ENCODE measurements at places on chromosomes 16 and 17.
A peak's percentile ranks its signal among the peaks of the same experiment; 100 is the strongest.

DNA sequence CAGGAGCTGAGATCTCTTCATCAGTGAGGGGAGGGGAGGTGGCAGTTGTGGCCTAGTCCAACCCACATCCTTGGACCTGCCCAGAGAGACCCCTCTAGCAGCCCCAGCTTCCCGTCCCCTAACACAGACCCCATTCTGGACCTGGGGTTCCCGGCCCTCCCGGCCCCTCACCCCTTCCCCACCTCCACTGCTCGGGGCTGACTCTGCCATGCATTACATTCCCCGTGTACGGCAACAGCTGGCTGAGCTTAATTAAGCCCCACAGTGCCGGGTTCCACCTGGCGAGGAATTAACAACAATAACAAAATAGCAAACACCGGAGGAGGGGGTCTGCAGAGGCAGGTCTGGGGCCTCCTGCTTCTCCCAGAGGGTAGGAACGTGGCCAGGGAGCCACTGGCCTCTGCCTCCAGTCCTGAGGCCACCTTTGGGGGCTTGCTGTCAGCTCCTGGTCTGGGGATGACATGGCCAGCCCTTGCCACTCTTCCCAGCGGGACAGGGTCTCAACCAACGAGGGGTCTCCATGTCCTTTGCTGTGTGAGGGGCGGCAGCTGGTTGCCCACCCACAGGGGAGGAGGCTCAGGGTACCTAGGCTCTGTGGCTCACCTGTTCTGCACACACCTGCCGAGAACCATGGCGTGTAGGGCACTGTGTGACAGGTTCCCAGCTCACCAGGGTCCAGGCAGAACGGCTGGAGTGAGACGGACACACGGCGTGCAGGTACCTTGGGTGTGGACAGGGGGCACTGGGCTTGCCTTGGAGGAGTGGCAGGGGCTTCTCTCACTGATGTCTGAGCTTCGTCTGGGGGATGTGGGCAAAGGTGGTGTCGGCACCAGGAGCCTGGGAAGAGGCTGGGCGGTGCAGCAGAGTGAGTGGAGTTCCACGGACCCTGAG lies 46.9 kb upstream of the CBFA2T3 start:
- no peak overlapping the region for H3K27ac ChIP-seq
- H3K4me1 ChIP-seq: peaks cover 5% of the 10 kb centered on the region

GRCh38 chr16:1224558-1224957 lies 510 bp downstream of the TPSG1 start:
- H3K27ac ChIP-seq: no peak overlapping the region
- no peak for DNase-seq
- H3K36me3 ChIP-seq: peaks cover 4% of the 10 kb centered on the region

DNA sequence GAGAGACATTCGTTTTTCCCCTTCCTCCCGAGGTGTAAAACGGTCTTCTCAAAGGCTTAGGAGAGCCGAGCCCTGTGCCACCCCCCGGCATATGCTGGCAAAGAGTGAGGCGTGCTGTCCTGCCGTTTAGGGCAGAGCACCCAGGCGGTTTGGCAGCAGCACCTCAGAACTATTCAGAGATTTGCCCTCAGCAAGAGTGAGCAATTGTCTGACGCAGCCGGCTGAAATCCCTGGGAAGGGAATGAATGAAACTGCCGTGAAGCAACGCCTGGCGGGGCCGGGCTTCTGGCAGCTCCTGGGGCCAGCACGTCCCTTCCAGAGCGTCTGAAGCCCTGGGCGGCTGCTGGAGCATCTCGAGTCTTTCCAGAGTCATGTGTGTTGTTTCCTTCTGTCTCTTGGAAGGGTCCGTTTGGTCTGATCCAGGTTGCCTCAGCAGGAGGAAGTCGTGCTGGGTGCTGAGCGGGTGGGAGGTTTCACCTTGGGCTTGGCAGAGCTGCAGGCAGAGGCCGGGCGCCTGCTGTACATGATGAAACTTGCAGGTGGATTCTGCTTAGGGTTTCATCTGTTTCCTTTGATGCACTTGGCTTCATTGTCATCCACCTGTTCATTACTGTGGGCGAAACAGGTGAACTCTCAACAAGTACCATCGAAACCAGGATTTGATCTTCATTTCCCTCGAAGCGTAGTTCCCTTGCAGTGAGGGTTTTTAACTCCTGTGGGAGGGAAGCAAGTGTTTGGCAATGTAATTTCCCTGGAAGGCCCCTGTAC lies 35.4 kb downstream of the TBCD start:
- H3K36me3 ChIP-seq: peaks cover 78% of the 10 kb centered on the region
- no peaks in the 10 kb centered on the region for H3K27me3 ChIP-seq
- no peaks in the 10 kb centered on the region for H3K4me1 ChIP-seq
- no peak overlapping the region for H3K4me3 ChIP-seq

GRCh38 chr16:19116711-19117449 lies 3.1 kb downstream of the ITPRIPL2 start:
- no peak overlapping the region for H3K27ac ChIP-seq
- peaks cover 6% of the 10 kb centered on the region for H3K4me1 ChIP-seq
- H3K27me3 ChIP-seq: no peaks in the 10 kb centered on the region
- no peak overlapping the region for H3K4me3 ChIP-seq

GRCh38 chr17:57259817-57260216 lies 3.5 kb downstream of the MSI2 start:
- peaks cover 59% of the 10 kb centered on the region for H3K36me3 ChIP-seq
- DNase-seq: no peak
- no peaks in the 10 kb centered on the region for H3K27me3 ChIP-seq
- H3K4me1 ChIP-seq: peaks cover 23% of the 10 kb centered on the region

DNA sequence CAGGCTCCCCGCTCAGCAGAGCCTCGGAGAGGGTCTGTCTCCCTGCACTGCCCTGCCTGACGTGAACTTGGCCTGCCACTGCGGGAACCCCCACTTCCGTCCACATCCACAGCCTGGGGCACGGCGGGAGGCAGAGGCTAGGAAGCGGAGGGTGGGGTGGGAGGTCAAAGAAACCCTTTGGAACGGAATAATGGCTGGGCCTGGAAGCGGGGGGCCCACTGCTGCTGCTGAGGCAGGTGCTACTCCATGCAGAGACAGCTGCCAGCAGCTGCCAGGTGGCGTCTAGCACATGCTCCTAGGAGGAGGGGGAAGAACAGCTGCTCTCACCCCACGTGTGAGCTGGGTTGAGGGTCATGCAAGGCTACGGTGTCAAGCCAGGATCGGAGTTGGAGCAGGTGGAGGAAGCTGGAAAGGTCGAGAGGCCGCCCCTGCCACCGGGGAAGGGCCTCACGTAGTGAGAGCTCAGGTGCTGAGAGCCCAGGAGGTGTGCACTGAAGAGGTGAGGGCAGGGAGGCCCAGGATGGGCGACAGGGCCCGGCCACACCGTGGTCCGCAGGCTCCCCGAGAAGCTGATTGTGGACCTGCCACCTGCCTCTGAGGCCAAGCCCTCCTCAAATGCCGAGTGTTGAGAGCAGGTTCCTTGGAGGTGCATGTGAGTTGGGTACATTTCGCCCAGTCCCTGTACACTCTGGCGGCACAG lies 9.8 kb downstream of the FSCN2 start:
- peaks cover 16% of the 10 kb centered on the region for H3K27me3 ChIP-seq
- DNase-seq: no peak
- peaks cover 2% of the 10 kb centered on the region for H3K4me1 ChIP-seq
- H3K4me3 ChIP-seq: no peak overlapping the region
- H3K27ac ChIP-seq: no peak overlapping the region

DNA sequence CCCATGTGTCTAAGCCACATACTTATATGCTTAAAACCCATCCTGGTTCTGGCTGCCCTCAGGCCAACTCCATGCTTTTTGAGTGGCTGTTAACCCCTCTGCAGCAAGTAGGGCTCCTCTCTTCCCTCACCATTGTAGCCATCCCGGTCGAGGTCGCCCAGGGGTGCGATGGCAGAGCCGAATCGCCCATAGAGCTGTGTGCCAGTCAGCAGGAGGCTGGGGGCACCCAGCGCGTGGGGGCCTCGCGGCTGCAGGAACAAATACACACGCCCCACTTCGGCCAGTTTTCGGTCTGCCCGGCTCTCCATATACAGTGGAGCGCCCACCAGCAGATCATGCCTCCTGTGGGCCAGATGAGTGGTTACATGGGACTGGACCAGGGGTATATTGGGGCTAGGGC lies 6.1 kb downstream of the ITGA2B start:
- H3K4me1 ChIP-seq: peaks cover 13% of the 10 kb centered on the region
- no peak overlapping the region for H3K4me3 ChIP-seq
- no peaks in the 10 kb centered on the region for H3K36me3 ChIP-seq
- no peak overlapping the region for H3K27ac ChIP-seq
- H3K27me3 ChIP-seq: peaks cover 26% of the 10 kb centered on the region

DNA sequence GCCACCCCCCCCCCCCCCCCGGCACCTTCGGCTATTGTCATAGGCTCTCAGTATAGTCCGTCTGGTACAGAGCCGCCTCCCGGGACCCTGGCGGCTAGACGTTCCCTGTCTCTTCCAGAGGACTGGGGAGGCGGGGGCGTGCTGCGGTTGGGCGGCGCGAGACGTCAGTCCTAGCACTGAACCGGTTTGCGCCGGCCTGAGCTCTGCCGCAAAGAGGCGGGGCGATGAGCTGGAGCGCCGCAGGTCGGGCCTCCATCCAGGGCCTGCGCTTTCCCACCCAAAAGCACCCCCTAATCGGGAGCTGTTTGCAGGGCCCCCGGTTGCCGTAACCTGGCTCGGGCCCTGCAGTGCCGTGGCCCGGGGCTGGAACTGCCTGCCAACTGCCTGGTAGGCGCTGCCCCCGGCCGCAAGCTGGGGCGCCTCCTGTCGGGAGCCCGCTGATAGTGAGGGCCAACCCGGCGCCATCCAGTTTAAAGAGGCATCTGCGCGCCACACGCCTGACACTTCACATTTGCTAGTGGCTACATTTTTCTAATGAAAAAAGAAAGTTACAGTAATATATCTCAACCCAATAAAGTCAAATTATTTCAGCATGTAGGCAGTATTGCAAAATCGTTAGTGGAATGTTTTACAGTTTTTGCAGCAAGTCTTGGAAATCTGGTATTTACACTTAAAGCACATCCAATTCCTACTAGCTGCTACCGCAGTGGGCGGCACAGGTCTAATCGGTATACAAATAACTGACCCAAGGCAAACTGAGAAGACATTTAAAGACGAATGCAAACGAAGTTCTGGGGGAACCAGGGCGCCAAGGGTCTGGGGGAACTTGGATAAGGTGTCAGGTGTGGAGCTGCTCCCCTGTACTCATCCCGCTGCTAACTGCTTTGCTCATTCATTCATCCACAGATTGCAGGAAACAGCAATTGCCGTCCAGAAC lies 753 bp upstream of the USP22 start:
- no peak for DNase-seq
- H3K4me1 ChIP-seq: peaks cover 8% of the 10 kb centered on the region
- H3K4me3 ChIP-seq: peak overlapping the region; percentile 85
- peaks cover 2% of the 10 kb centered on the region for H3K36me3 ChIP-seq
- H3K27ac ChIP-seq: peak overlapping the region; percentile 100
